Left lobe of liver (tissue), 2 donors: ENCODE measurements at places on chromosomes 5 and 9.

DNA sequence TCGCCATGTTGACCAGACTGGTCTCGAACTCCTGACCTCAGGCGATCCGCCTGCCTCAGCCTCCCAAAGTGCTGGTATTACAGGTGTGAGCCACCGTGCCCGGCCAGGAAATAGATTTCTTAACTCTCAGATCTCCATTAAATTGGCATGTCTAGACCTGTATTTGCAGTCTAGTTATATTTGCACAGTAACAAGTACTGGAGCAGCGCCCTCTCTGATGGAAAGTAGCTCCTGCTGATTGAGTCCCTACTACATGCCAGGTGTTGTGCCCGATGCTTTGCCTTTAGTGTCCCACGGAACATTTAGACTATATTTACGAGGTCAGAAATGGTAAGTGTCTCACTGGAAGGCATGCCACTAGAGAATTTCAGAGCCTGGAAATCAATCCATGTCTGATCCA, 15.8 kb upstream of the TMED9 start:
- DNase-seq = no peak

- DNase-seq = no peak
Observed at GRCh38 chr5:93782978-93783377, 41.6 kb upstream of the POU5F2 start.

- peak; percentile 85 for DNase-seq
Observed at GRCh38 chr9:131349881-131350563, 43.9 kb upstream of the PRRC2B start.

DNA sequence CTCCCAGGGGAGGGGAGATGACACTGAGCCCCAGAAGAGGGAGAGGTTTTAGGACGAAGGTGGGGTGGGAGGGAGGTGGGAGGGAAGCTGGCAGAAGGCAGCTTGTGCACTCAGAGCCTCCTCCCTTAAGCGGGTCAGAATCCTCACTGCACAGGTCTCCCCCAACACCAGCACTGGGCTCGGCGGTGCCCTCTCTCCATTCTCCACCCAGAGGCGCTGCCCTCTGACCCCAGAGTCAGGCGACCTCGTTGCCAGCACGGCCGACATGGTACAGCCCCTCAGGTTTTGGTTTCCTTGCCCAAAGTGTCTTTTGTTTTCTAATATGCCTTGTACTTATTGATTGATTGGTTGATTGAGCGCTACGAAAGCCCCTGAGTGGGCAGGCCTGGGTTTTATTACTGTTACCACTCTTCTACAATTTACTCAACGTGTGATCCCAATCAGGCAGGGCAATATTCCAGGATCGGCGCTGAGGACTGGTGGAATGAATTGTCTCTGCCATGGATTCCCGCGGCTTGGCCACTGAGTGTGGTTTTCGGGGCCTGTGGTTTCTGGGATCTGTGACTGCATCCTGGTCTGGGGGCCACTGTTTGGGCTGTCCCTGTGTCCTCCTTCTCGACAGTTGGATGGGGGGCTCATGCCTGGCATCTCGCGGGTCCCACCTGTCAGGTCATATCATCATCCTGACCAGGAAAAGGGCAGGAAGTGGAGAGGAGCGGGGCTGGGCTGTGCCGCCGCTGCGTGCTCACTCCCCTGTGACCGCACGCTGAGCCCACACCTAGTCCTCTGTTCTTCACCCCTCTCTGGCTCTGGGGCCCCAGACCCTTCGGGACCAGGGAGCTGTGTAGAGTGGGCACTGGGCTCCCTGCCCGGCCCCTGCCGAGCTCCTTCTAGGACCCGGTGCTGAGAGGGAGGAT, 9.6 kb upstream of the FCN2 start:
- DNase-seq = peak; percentile 40

DNA sequence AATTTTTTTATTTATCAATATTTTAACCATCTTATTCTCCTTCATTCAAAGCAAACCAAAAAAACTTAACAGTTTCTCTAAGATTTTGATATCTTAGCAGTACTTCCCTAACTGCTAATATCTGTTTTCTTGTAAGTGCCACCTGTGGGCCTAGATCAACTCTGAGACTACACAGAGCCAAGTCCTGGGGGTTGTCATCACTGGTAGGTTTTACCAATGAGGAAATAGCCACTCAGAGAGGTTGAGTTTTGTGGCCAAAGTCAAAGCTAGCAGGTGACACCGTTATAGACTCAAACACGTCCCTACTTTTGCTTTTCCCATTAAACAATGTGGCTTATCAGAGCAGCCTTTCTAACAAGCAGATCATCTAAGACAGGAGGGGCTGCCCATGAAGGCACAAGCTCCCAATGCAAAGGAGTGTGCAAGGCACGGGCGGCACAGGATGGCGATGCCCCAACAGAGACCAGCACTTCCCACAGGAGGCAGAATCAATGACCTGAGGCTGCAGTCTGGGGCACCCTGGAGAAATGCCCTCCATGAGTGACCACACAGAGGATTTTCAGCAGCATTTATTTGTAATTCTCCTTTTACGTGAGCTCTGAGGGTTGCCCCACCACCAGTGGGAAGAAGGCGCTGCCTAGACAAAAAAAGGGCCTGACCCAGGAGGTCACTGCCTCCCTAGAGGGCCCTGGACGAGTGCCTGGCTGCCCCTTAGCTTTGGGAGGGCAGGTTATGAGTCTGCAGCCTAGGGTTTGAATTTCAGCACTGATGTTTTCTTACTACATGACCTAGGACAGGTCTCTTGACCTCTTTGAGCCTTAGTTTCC, 7.4 kb downstream of the TBC1D2 start:
- no peak for DNase-seq

GRCh38 chr9:110911659-110912418, 126.4 kb downstream of the LPAR1 start:
- DNase-seq = no peak

- no peak for DNase-seq
Observed at GRCh38 chr5:22793463-22793862, 59.7 kb downstream of the CDH12 start.

DNA sequence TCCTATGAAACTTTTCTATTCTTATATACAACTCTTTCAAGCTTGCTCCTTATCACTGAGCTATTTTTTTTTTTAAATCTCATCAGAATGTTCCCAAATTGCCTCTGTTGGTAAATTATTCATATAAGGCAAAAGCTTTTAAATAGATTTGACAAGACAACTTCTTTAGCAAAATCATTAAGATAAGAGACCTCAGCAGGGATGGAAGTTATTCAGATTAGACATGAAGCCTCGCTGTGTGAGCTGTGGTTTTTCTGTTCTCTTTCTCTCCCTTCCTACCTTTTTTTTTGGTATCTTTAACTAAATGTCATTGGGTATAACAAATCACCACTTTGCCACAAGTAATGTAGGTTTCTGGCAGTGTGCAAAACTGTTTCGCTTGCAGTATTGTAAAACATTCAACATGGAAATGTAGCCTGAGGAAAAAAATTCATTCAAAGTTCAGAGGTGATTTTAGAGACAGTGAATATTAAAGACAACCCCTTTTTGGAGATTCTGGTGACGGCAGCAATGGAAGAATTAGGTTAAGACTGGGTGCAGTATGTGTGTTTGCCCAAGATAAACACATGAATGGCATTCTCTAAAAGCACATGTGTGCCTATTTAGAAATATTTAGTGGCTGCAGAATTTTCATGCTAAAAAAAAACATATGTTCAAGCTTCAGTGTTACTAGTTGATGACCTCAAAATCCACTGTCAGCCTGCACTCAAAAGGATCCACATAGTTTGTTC, 467.1 kb downstream of the ZNF608 start:
- no peak for DNase-seq

GRCh38 chr5:150293091-150293941, 3.7 kb upstream of the CAMK2A start:
- no peak for DNase-seq

- DNase-seq = no peak
Observed at GRCh38 chr5:180294913-180295555, 3.2 kb upstream of the MAPK9 start.

- DNase-seq = no peak
Observed at GRCh38 chr9:126470241-126470993, 143.3 kb upstream of the LMX1B start.

GRCh38 chr9:8904771-8905515, 1105.4 kb upstream of the DMAC1 start:
- DNase-seq = no peak

DNA sequence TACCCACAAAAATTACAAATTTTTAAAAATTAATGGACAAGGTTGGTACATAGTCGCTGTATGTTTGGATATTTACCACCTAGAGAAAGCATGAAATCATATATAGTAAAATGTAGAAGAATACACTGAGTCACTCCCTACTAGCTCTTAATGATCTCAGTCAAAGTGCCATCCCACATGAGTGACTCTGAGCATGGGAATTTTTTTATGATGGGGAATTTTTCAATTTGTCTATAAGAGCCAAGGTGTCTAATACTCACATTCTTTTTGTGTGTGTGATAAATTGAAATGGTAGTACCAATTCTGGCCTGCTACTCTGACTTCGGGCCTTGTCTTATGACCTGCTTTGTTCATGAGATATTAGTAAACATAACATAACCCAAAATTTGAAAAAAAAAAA, 483.2 kb downstream of the CDH10 start:
- no peak for DNase-seq

DNA sequence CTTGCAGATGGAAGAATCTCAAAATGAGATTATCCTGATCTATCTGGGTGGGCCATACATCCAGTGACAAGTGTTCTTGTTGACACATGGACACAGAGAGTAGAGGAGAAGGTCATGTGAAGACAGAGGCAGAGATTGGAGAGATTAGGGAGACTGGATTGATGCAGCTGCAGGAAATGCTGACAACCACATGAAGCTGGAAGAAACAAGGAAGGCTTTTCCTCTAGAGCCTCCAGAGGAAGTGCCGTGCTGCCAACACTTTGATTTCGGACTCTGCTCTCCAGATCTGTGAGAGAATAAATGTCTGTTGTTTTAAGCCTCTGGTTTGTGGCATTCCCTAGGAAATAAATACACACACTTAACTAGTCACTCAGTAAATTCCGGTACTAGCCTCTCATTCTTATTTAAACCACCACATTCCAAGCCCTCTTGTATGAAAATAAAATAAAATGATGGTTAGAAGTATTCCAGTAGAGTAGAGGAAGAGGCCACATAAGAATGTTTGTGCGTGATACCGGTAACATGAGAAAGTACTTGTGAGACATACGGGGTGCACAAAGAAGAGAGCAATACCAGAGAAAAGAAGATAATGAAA, 110.9 kb upstream of the DMAC1 start:
- no peak for DNase-seq

DNA sequence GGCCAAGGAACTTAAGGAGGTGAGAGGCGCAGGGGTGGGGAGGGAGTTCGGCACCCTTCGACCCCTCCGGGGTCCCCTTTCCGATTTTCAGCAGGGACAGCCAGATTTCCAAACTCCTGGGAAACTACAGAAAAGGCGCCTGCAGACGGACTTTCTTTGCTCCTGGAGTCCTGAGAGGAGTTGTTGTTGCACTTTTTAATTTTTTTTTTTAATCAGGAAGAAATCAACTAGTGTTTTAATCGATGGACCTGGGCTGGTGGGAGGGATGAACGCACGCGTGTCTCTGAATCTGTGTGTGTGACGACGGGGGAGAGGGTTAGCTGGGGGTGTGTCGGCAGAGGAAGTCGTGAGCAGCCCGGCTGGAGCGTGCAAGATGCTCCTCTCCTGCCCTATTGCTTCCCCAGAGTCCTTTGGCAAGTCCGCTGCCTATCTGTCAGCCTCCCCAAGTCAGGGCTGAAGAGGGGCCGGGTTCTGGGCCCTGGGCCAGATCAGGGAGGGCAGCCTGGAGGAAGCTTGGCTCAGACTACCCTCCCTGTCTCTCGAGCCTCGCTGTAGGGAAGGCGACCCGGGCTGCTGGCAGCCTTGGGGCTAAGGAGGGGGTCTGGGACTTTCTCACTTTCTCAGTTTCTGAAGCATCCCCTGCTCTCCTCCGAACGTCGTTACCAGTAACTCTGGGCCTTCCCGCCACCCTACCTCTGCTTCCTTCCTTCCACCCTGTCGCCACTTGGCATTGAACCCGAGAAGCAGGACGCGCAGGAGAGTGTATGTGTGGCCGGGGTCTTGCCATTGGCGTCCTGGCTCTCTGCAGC, 731 bp downstream of the PRR16 start:
- DNase-seq = no peak

DNA sequence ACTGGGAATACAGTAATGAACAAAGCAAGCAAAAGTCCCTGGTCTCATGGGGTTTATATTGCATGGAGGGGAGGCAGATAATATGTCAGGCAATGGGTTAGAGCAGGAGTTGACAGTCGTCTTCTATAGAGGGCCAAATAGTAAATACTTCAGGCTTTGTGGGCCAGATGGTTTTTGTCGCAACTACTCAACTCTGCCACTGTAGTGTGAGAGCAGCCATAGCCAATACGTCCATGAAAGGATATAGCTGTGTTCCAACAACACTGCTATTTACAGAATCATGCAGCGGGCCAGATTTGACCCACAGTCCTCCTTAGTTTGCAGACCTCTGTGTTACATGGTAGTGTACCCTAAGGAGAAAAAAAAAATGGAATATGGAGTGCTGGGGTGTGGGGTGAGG, 25.5 kb downstream of the MAST4 start:
- DNase-seq = no peak

- no peak for DNase-seq
Observed at GRCh38 chr5:37668524-37669047, 171.3 kb downstream of the GDNF start.

DNA sequence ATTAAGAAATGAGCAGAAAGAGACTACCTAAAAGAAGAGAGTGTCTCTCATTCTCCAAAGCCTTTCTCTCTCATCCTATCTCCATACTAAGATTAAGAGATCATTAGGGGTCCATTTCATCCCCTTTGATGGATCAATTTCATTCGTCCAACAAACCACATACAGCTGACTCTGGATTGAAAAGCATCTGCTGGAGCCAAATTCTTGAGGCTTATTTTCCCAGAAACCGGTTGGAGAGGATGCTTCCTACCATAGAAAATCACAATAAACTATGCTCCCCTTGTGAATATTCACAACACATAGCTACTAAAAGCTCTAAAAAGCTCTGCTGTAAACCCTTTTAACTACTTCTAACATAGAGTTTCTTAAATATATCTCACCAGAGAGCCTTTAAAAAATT, 755.0 kb upstream of the ZNF608 start:
- DNase-seq = no peak

- DNase-seq = no peak
Observed at GRCh38 chr5:44727100-44727499, 81.6 kb upstream of the MRPS30 start.

GRCh38 chr5:142309747-142310318, 15.0 kb downstream of the SPRY4 start:
- DNase-seq = no peak

GRCh38 chr9:110807956-110808598, 139.5 kb downstream of the MUSK start:
- DNase-seq = no peak

DNA sequence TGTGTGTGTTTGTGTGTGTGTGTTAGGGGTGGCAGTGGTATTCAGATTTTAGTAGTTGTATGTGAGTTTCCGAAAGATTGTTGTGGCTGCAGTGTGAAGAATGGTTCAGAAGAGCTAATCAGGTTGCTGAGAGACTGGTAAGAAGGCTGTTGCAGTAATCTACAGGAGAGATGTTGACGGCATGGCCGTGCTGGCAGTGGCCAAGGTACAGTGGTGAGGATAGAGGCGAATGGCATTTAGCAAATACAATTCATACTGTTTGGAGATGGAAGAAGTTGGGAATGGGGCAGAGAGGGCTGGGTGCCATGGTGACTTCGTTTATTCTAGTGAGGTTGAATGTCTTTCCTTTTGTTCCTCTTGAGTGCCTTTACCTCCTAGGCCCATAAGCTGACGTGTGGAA, 77.5 kb upstream of the SPATA31D4 start:
- no peak for DNase-seq
